ENCODE measurements at places on chromosomes 16 and 17. TPM values are rescaled to one million over a fixed set of nuclear protein-coding genes. Genes with fewer than 3 reads are reported as not detected.

DNA sequence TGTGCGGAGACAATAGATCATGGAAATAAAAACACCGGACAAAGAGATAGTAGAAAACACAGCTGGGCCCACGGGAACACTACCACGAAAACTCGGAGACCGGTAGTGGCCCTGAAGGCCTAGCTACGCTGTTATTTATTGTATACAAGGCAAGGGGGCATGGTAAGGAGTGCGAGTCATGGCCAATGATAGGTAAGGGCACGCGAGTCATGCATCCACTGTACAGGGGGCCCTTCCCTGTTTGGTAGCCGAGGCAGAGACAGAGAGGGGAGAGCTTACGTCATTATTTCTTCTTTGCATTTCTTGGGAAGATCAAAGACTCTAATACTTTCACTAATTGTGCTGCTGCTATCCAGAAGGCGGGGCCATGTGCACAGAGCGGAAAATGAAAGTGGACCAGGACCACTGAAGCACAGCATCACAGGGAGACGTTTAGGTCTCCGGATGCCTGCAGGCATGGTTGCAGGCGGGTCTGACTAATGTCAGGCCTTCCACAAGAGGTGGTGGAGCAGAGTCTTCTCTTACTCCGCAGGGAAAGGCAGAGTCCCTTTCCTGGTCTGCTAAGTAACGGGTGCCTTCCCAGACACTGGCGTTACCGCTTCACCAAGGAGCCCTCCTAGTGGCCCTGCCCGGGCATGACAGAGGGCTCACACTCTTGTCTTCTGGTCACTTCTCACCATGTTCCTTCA lies 74.4 kb upstream of the ARL4D start:
- no peak for DNase-seq

Gene SLFN5
- total RNA-seq, result 35.9 TPM

Gene CDIP1
- 11.9 TPM for total RNA-seq

- DNase-seq, result no peak
Measured at GRCh38 chr17:78089576-78090281, 38.8 kb downstream of the TMC6 start.

Gene CETP
- total RNA-seq, result 12.8 TPM
